Posterior vena cava (tissue), 2 donors: ENCODE measurements at places on chromosomes 3 and 15. TPM values are rescaled to one million over a fixed set of nuclear protein-coding genes. Genes with fewer than 3 reads are reported as not detected.

WNT7A gene
- not detected for total RNA-seq

MIX23 gene
- 16.3 TPM for total RNA-seq

GTF2E1 gene
- total RNA-seq = 12.0 TPM

ISLR2 gene
- total RNA-seq = 0.65 TPM

DNA sequence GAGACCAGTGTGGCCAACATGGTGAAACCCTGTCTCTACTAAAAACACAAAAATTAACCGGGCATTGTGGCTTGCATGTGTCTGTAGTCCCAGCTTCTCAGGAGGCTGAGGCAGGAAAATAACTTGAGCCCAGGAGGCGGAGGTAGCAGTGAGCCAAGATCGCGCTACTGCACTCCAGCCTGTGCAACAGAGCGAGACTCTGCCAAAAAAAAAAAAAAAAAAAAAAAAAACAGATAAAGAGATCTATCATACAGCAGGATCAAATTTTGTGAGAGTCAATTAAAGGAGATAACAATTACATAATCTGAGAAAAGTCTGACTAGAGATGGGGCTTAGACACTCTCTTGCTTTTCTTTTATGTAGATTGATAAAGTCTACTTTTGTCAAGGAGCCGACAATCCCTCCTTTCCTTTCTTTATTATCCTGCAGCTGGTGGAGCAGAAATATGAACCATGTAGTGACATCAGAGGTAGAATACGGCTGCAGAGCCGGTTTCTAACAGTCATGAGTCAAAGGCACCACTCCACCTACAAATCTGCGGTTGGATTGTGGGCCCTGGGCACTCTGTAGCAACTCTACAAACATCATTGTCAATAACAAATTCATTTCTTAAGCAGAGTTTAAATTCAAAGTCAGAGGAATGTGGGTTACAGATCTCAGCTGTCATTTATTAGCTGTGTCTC, 9.0 kb downstream of the C2CD4A start:
- no peak for DNase-seq

- peak; percentile 79 for DNase-seq
These were observed 18.2 kb upstream of the CORO2B start for GRCh38 chr15:68560501-68561113.

- no peak for DNase-seq
These were observed 104.8 kb upstream of the RAD18 start for GRCh38 chr3:9068051-9068450.

GRCh38 chr3:123072564-123072963, 5.7 kb downstream of the PDIA5 start:
- DNase-seq = no peak

- no peak for DNase-seq
These were observed 54.7 kb upstream of the NANOGP8 start for GRCh38 chr15:35139822-35140221.

- DNase-seq = no peak
These were observed 87.7 kb downstream of the KCNAB1 start for GRCh38 chr3:156207802-156208685.

- no peak for DNase-seq
These were observed 38.9 kb downstream of the LDHAL6B start for GRCh38 chr15:59245559-59245958.

GRCh38 chr3:40427045-40427669, 30.0 kb upstream of the RPL14 start:
- DNase-seq = no peak

DNA sequence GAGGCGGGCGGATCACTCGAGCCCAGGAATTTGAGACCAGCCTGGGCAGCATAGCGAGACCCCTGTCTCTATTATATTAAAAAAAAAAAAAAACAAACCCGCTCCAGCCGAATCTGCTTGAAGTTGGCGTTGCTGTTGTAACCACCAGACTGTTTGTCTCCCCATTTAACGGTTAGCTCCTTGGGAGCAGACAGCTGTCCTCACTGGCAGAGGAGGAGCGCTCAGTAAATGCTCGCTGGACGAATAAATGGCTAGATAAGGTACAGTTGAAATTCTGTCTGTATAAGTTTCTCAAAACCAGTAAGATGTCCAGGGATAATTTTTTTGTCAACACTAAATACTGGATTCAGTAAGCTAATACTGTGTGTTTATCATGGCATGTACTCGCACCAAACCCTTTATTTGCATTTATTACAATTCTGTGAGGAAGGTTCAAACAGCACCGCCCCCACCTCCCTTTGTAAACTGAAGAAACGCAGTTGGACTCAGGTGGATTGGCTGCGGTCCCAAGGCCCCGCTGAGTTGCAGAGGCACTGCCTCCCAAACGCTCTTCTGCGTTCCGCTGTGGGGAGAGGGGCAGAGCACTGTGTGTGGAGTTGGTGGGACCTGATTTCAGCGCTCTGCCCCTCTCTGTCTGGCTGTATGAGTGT, 1.1 kb downstream of the RCCD1 start:
- no peak for DNase-seq

DNA sequence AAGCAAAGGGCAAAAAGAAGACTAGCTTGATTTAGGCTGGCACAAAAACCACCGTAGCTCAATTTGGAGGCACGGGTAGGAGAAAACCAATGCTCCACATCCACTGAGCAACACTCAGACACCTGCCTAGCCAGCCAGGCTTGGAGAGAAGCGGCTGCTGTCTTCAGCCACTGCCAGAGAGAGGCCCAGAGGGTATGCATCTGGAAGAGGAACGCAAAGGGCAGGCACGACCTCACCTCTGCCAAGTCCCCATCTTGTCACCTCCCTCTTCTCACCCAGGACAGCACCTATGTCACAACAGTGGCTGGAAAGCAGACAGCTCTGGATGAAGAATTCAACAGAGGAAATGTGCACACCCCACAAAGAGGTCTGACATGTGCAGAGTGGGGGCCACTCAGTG, 93.5 kb downstream of the ADAMTS17 start:
- DNase-seq = peak; percentile 23
